ENCODE measurements at places on chromosomes 1 and 21.

DNA sequence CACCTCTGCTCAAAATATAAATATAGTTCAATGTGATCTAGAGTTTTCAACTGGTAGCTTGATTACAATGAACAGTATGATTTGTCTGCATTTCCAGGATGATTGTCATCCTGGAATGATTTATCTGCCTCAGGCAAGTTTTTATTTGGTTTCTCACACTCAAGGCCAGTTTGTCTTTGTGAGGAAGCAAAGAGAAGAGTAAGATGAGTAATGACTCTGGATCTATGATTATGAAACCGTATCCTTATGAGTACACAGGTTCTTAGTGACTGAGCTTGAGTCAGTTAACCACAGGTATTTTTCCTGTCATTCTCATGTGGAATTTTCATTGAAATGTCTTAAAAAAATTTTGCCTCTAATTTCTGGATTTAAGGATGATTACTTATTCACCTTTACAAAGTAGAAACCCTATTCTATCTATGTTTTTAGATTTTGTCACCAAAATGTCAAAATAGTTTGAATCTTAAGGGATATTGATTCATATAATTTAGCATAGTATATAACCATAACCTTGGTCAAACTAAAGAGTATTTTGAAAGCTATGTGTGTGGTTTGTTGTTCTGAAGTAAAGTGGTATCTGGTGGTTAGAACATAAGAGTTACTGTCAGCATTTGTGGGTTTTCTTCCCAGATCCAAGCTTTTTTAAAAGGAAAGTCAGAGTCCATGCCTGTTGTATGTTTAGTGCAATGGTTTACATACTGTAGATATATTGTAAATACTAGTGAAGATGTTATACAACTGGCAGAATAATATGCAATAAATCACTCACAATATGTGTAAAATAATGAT, 145.0 kb downstream of the RASAL2 start:
- no peak for DNase-seq

DNA sequence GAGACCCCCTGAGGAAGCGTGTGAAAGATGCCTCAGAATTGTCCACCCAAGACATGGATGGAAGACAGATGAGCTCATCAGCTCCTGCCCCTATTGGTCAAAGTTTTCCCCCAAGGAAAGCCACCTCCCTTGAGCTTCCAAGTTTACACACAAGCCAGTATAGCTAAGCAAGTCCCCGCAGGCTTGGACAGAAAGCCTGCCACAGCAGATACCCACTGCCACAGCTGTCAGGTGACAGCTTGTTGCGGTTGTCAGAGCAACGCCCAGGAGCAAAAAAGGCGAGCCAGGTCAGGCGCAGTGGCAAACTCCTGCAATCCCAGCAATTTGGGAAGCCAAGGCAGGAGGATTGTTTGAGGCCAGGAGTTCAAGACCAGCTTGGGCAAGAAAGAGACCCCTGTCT, 60.9 kb upstream of the IFNAR2 start:
- DNase-seq: peak; percentile 48

DNA sequence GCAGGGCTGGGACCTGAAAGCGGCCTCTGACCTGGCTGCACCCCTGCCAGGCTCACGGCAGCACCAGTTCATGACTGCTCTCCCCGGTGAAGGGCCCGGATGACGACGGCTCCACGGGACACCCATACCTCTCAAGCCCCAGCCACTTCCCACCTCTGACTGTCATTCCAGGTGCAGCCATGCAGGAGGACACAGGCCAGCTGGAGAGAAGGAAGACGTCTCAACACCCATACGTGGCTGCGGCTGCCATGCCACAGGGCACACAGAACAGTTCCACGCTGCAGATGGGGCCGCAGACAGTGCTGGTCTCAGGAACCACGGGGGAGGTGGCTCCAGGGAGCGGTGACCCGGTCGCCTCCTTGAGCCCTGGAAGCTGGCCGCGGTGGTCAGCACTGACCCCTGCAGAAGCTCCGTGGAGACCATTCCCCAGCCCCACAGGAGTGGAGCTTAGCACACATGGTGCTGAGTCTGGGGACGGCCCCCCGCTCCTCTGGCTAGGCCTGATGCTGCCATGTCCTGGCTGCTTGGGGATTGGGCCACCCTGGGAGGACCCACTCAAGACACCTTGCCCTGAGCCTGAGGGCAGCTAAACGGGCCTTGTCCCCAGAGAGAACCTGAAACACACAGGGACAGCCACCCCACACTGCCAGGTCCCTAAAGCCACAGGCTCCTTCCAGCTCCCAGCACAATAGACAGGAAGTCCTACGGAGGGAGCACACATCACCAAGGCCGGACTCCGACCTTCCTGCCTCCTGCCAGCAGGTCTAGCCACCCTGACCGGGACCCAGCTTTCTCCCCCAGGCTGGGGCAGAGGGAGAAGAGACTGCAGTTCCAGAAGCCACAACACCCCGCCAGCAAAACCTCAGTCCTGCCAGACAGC, 8.6 kb downstream of the WNT9A start:
- DNase-seq: no peak

DNA sequence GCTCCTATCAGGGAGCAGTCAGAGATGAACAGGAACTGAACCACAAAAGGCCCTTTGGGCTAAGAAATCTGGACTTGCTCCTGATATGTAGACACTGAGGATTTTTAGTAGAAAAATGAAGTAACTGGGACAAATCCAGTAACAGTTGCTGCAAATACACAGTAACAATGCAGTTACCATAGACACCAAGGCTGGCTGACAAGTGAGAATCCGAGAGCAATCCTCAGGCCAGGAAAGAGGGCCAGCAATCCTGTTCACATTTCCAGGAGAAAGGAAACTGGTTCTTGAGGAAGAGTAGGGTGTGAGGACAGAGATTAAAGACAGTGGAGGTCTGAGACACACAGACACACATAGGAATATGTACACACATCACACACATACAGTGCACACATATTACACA, 9.3 kb upstream of the LORICRIN start:
- no peak for DNase-seq

DNA sequence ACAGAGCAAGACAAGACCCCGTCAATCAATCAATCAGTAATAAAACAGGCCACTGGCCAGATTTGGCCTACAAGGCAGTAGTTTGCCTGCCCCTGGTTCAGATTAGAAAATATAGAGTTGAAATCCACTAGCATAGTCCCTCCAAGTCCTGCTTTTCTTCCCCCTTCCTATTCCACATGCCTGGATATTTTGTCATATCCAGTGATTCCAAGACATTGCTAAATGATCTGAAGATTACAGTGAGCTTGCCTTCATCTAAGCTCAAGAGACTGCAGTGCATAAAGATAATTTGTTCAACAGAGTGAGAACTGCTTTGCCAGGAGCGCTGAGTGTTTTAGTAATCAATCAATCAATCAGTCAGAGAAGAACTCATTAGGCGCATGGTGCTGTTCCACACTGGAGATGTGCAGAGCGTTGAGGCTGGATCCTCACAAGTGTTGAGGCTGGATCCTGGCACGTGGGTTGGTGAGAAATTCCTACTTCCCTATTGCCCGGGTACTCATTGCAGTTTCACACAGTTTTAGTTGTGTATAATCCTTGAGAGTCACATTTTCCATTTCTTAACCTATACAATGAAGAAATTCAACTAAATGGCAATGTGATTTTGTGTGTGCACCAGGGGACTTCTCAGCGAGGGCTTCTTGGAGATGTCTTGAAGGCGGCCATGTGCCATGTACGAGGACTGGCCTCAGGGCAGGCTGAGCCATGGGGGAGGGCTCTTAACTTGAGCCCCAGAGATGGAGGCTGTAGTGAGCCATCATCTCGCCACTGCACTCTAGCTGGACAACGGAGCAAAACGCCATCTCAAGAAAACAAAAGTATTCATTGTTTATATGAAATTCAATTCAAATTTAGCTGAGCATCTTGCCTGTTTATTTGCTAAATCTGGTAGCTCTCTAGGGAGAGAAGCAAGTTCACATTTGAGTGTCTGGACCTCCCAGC, 76.3 kb downstream of the TOMM20 start:
- DNase-seq: no peak

DNA sequence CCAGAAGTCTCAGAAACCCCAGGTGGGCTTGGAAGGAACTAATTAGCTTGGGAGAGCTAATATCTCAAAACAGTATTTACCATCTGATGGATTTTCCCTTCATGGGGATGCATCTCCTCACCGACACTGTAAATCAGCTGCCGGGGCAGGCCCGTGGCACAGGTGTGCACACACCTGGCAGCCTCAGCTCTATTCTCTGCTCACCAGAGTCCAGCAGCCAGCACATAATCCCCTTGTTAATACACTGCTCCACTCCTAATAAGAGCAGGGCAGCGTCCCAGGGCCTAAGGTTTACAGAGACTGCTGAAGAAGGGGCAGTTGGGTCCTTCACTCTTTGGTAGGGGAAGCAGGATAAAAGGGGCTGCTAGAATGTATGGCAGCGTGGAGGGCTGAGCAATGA, 200.0 kb downstream of the TOMM20 start:
- DNase-seq: no peak

GRCh38 chr1:220680085-220680687, 10.0 kb upstream of the C1orf115 start:
- DNase-seq: peak; percentile 31

GRCh38 chr1:11362547-11363021, 89.6 kb downstream of the UBIAD1 start:
- peak; percentile 42 for DNase-seq

DNA sequence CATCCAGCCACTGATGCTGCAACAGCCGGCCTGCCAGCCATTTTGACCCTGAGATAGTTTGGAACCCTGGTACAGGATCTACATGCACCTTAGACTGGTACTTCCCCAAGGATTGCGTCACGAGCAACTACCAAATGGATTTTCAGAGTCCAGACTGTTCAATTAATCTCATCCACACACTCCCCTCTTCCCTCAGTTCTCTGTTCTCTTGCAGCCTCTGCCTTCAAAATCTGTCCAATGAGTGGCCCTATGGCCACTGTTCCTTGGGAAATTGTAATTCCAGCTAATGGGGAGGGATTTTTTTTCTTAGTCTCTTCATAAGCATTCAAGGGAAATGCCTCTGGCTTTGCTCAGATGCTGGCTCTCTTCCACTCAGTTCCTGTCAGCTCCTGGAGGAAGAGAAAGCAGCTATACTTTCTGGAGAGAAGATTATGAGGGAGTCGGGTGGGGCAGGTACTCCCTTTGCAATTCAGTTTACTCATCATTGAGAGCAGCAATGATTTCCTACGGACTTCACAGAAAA, 19.8 kb upstream of the UAP1 start:
- DNase-seq: no peak

GRCh38 chr1:228508840-228509415, 21.7 kb downstream of the RNF187 start:
- DNase-seq: no peak

DNA sequence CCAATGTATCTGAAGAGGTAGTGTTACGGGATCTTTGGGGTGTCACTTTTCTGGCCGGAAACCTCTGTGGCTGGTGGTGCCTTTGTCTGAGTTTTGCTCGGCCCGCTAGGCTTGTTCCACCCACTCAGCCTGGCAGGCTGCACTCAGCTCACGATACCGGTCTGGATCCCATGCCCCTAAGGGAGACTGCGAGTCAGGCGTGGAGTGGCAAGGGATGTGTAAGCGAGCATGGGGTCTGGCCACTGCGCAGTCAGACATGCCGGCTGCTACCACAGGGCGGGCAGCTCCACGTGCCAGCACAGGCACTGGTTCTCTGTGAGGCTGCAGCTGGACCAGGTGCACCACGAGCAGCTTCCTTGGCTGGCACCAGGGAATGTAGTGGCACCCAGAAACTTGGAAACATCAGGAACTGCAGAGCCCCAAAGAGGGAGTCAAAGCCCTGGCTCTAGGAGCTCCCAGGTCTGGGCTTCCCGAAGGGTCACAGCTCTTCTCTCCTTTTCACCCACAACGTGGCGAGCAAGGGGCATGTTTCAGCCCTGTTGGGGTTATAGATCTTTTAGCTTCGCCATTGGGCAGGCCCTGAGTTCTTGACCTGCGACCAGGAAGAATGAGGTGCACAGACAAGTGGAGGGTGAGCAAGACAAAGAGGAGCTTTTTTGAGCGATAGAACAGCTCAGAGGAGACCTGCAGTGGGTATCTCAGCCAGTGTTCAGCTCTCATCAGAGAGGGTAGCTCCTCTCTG, 23.8 kb upstream of the LRRC8C start:
- DNase-seq: no peak

GRCh38 chr1:111227434-111227833, at the start of gene CHI3L2:
Gene CHI3L2, plus strand, starts transcription at chr1:111227713. Its CDS starts 17 bp downstream, at chr1:111227730.
- DNase-seq: no peak

GRCh38 chr1:43981135-43981491, 2.1 kb downstream of the B4GALT2 start:
- no peak for DNase-seq

GRCh38 chr1:151475175-151475574, 15.9 kb upstream of the POGZ start:
- DNase-seq: no peak

DNA sequence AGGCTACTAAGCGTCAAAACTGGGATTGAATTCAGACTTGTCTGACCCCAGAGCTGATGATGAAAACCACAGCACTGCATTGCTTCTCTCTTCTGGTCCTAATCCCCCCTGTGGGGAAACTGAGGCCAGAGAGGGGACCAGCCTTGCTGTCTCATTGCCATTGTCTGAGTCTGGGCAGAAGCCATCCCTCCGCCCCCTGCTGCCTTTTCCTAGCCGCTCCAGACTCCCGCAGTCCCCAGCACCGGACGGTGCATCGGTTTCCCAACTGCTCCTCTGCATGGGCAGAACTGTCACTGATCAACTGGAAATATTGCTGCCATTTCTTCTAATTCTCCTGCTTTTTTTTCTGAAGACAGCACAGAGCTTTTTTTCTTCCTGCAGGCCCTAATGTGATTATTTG, 157.4 kb downstream of the ACTL8 start:
- DNase-seq: no peak

DNA sequence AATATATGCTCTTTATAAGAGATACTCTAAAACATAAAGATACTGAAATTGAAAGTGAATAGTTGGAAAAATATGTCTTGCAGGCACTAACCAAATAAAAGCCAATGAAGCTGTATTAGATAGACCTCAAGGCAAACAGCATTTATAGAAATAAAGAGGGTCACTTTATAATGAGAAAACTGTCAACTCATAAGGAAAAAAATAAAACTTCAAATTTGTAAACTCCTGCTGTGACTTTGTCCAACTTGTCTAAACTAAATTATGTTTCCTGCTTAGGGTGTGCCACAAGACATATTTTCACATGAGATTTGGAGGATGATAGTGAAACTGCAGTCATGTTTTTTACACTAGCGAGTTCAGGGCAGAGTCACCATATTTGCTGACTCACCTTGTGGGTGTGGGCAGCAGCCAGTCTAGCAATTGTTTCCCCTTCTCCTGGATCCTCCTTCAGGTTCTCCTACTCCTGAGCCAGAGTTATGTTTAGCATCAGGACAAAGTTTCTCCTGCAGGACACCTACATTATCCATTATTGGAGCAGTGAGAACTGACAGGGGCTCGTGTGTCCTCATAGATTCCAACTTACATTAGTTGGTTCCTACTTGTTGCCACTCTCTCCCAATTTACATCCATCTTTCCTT, 43.8 kb downstream of the CD53 start:
- no peak for DNase-seq

GRCh38 chr21:35651196-35651595, 409.1 kb downstream of the SETD4 start:
- no peak for DNase-seq

- no peak for DNase-seq
Measured at GRCh38 chr1:109724933-109725332, 12.9 kb downstream of the GSTM5 start.
